ENCODE measurements at places on chromosomes 7 and 10.

DNA sequence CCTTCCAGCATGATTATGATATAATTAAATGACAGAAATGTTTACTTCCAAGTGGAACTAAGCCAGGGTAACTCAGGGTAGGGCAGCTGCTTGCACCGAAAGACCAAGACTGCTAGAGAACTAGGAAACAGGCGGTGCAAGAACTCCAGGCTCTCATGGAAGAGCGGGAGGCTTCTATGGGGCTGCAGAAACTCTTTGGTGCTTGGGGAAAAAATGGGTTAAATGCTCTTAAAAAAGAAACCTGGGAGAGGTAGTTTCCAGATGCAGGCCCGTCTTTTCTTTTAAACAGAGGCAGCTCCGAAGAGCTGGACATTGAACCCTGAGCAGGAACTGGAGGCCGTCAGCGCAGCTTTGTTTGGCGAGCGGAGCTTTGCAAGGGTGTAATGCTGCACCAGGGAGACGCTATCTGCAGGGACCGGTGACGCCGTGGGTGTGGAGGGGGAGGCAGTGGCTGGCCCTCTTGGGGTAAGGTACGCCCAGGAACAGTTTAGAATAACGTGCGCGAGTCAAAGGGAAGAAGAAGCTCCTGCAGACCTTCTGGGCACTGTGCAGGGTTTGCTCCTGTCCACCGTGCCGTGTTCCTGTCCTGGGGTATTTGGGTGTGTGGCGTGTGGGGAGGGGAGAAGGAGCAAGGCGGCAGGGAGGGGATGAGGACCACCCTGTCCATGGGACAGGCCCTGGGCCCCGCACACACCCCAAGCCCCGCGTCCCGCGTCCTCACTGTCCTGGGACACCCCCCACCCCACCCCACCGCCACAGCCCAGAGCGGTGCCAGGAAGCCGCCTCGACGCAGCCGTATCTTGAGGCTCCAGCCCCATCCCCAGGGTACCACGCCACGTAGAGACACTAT is 59.0 kb downstream of the EGFR start:
- no peak for DNase-seq

GRCh38 chr7:6650086-6650485 is 13.0 kb downstream of the ZNF316 start:
- no peak for DNase-seq

- no peak for DNase-seq
Observed at GRCh38 chr7:2927592-2927991, 83.5 kb upstream of the GNA12 start.

DNA sequence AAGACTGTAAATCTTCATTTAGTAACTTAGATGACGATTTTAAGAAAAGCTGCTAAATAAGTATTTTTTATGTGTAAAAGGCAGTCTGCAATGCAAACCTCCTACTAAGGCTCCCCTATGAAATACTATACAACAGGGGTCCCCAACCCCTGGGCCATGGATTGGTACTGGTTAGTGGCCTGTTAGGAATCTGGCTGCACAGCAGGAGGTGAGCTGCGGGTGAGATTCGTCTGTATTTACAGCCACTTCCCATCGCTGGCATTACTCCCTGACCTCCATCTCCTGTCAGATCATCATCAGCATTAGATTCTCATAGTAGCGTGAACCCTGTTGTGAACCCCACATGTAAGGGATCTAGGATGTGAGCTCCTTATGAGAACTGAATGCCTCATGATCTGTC is 580.4 kb downstream of the MAGI2 start:
- DNase-seq, result no peak

- DNase-seq, result no peak
Observed at GRCh38 chr10:20995123-20995987, 98.2 kb upstream of the NEBL start.

DNA sequence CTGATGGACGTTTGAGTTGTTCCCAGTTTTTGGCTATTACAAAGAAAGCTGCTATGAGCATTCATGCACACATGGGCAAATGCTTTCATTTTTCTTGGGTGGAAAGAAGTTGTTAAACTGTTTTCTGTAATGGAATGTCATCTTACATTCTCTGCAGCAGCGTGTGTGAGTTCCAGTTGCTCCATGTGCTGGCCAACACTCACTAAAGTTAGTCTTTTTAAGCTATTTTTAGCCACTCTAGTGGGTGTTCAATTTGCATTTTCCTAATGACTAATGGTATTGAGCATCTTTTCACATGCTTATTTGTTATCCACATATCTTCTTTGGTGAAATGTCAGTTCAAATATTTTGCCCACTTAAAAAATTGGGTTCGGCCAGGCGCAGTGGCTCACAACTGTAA is 82.8 kb upstream of the COL13A1 start:
- no peak for DNase-seq

- no peak for DNase-seq
Observed at GRCh38 chr7:67525588-67525987, 529.0 kb downstream of the TYW1 start.

GRCh38 chr10:101071267-101071884 is 9.6 kb downstream of the KAZALD1 start:
- no peak for DNase-seq

DNA sequence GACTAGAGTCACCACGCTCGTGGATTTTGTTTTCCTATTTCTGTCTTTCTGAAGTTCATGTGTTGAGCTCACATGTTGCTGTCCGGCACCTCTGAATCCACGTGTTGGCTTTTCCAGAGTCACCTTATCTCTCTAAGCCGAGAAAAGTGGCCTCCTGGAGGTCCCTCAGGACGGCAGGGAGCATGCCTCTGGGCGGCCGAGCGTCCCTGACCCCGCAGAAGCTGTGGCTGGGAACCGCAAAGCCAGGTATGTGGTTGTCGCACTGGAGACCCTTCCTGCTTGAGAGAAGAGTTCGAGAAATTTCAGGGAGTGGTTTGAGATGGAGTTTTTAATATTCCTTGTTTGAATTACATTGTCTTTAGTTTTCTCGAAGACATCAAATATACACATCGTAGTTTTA is 12.6 kb downstream of the IQCE start:
- no peak for DNase-seq

GRCh38 chr7:121164247-121164646 is 164.6 kb upstream of the WNT16 start:
- DNase-seq, result no peak

DNA sequence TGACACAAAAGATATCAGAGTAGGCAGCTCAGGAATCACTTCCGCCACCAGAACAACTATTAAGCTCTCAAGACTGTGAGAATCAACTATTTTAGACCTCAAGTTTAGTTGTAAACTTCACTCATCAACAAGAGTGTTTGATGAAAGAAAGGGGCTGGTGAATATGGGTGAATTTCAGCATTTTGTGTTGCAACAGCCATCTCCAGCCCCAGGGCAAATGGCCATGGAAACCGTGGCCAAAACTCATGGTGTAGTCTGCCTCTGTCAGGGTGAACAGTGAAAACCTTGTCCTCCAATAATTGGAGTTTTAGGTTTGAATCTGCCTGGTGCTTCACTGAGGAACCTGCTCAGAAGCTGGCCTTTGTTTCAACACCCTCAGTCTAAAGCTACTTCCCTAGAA is 60.0 kb downstream of the POLR1F start:
- no peak for DNase-seq

- no peak for DNase-seq
Observed at GRCh38 chr7:73504920-73505319, 17.2 kb downstream of the BAZ1B start.

DNA sequence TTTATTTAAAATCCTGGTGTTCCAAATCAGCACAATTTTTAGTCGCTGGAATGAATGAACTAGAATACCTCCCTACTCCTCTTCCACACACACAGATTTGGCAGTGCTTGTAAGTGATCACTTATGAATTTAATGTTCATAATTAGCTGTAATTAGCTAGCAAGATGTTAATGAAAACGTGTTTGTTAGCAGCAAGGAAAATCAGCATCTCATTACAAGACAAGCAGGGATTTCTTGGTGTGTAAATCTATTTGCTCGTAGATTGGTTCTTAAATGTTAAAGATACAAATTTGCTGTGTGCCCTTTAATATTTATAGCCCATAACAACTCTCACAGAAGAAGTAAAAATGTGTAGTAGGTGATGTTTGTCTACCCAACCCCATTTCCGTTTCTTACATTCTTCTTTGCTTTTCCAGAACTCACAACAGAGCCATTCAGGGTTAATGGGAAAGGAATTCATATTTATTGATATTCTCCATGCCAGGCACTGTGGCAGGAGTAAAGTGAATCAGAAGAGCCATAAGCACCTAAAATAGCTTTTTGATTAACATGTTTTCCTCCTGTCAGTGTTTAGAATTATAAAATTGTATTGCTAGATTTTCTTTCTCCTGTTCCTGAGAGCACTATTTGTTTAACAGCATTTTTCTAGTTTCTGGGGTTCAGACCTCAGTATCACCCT is 49.6 kb downstream of the SEMA3C start:
- no peak for DNase-seq

- DNase-seq, result no peak
Observed at GRCh38 chr7:84510505-84510904, 315.9 kb upstream of the SEMA3A start.

DNA sequence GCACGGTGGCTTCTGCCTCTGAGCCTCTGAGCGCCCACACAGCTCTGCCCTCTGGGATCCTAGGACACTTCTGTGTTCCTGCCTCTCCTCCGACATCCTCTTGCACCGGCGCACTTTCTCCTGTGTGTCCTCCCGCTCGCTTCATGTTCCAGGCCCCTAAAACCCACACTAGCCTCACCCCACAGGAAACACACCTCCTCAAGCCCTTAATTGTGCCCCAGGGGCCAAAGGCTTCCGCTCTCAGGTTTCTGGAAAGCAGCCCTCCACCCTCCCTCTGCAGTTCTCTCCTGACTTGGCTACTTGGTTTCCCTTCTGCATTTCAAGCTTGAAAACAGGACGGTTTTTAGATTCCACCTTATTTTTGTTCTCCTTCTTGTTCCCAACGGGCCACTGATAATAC is 7.3 kb downstream of the GFRA1 start:
- no peak for DNase-seq

- no peak for DNase-seq
Observed at GRCh38 chr10:42640610-42641229, 2.4 kb upstream of the ZNF33B start.

GRCh38 chr7:88357781-88358525 is 51.3 kb upstream of the STEAP4 start:
- no peak for DNase-seq

DNA sequence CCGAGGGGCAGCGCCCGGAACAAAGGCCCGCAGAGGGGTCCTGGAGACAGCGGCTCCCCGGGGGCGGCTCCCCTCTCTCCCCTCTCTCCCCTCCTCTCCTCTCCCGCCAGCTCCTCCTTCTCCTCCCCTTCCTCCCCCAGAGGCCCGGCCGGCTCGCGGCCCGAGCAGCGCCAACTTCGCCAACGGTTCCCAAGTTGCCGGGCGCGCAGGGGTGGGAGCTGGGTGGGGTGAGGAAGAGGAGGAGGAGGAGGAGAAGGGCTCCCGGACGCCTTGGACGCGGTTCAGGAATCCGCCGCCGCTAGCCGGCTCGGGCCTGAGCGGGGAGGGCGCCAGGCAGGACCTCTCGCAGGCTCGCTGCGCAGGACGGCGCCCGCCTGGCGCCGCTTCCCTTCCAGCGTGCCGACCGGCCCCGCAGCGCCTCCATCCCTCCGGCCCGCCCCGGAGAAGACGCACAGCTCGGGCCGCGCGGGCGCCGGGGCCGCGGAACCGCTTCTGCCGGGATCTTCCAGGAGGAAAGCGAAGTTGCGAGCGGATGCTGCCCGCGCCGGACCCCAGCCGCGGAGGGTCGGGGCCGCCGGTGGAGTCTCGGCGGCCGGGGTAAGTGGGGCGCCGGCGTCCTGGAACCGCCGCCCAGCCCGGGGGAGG is at the start of gene CHST3:
TSS of gene CHST3 (plus strand) at position 298 of the 645 bp plus-strand sequence. CDS start 41,448 bp downstream, outside the sequence.
- no peak for DNase-seq

- no peak for DNase-seq
Observed at GRCh38 chr7:51292596-51292995, 24.0 kb downstream of the COBL start.

- no peak for DNase-seq
Observed at GRCh38 chr7:36469236-36469635, 79.6 kb downstream of the ANLN start.

DNA sequence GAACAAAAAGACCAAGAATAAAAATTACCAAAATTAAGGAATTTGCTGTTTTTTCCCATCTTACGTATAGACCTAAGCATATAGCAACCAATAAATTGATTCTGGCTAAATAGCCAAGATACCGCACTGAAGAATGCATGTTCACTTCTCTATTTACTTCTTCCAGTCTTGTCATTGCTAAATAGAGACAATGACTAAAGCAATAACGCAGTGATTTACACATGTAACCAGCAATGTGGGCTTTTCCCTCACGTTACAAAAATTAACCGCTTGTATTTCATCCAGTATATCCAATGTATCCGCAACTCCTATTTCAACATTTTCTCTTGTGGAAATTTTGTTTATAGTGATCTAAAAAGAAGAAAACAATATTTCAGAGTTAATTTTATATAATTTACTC is 5.6 kb downstream of the TMEM168 start:
- DNase-seq, result no peak

GRCh38 chr7:77760809-77761453 is 37.3 kb downstream of the TMEM60 start:
- no peak for DNase-seq

GRCh38 chr7:127911968-127912511 is 119.2 kb downstream of the LRRC4 start:
- no peak for DNase-seq

- DNase-seq, result peak; percentile 10
Observed at GRCh38 chr7:103447073-103447960, 1.3 kb upstream of the SLC26A5 start.

GRCh38 chr10:13820119-13820963 is 233.6 kb downstream of the PRPF18 start:
- no peak for DNase-seq

DNA sequence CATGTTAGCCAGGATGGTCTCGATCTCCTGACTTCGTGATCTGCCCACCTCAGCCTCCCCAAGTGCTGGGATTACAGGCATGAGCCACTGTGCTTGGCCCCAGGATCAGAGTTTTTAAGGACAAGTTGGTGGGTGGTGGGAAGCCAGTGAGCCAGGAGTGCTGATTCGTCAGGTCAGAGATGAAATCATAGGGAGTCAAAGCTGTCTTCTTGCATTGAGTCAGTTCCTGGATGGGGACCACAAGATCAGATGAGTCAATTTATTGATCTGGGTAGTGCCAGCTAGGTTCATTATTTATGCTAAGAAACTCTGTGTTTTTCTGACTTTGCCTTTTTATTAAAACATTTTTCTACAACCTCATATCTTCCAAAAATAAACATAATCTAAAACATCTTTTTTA is 423.8 kb downstream of the ARL4A start:
- DNase-seq, result no peak

DNA sequence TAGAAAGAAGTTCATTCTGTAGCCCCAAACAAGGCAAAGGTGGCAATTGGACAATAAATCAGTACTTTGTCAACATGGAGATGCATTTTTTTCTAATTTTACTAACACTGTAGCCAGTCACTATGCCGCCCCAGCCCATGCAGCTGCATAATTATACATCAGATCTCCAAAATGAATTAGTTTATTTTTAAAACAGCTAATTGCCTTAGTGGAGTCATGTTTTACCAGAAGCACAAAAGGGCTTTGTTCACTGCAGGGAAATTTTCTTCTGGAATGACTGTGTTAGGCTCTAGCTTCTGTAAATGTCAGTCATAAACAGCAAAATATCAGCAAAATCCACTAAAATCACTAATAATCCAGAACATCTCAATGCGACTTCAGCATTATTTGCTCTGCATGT is 20.1 kb upstream of the HDAC9 start:
- no peak for DNase-seq

GRCh38 chr10:133160826-133161471 is 930 bp downstream of the KNDC1 start:
- no peak for DNase-seq
